Stimulated activated CD8-positive, alpha-beta memory T cell treated with anti-CD3 and anti-CD28 coated beads, Interleukin-7, amount 100 ng/mL, for 4 hours (primary cell): ENCODE measurements at places on chromosomes 6 and 20.

- no peak for DNase-seq
These were observed 44.7 kb downstream of the MYH7B start for GRCh38 chr20:35000311-35000921.

DNA sequence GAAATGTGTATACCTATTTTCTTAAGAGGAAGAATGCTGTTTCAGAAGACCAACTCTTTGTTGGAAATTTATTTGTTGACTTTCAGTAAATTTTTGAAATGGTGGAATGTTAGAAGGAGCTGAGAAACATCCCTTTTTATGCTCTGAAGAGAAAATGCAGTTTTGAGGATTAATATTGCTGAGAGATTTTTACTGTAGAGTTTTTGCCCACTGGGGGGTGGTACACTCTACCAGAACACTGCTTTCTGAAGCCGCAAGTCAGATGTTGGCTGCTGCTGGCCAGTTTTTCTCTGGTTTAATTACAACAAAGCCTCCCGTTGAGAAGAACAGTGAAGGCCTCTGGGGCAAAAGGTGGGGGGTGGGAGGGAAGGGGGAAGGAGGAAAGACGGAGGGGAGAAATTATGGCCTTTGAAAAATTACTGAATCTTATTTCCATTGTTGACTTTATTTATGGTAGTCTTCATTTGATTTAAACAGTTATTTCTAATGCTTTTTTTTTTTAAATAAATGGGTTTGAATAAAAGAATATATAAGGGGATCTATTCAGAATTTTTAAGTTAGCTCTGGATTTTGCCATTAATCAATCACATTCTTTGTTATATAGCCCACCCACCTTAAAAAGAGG, 3.0 kb downstream of the FLRT3 start:
- DNase-seq: no peak

- DNase-seq: no peak
These were observed 108.0 kb upstream of the FAM184A start for GRCh38 chr6:119186490-119186889.

DNA sequence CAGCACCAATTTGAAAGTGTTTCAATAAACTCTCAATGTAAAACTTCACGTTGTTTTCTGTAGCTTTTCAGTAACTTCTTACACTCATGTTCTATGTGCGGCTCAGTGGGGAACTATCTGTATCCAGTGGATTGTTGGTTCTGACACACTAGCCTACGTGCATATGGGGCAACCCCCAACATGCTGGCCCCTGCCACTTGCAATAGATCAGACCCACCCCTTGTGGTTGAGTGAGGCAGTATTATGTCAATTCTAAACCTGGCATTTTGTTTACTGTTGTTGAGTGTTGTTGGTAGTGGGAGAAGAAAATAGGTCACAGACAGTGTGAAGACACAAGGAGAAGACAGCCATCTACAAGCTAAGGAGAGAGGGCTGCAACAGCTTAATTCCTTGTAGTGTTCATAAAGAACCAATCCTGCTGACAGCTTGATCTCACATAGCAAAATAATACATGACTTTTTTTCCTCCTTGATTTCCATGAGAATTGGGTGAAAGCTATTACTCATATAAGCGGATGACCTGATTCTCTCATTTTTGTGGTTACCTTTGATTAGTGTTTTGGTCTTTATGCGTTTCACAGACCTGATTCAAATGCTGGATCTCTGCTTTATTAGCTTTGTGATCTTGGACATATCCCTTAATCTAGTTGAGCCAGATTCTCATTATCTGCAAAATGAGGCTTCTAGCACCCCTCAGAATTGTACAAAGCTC, 320.4 kb downstream of the LAMA2 start:
- DNase-seq: no peak

- DNase-seq: no peak
These were observed 42.3 kb upstream of the OCSTAMP start for GRCh38 chr20:46592580-46593362.

DNA sequence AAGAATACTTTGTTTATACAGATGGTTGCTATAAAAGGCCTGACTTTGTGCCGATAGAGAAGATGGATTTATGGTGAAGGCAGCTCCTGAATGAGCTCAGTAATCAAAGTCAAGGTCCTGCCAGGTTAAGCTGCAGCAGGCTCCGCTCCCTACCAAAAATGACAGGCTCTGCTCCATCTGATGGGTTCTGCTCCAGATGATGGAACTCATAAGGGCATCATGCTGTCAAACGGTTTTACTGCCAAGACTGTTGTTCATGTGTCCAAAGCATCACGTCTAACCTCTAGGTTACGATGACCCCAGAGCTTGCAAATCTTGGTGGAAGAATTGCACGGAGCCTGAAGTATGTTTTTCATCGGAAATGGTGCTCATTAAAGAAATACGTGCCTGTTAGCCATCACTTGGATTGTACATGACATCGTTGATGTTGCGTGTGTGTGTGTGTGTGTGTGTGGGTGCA, 19.2 kb upstream of the PTGIS start:
- no peak for DNase-seq

- DNase-seq: no peak
These were observed 29.0 kb downstream of the JARID2 start for GRCh38 chr6:15274692-15275387.

- no peak for DNase-seq
These were observed 35.6 kb downstream of the GSS start for GRCh38 chr20:34920055-34920454.

- no peak for DNase-seq
These were observed 139.4 kb upstream of the GLP1R start for GRCh38 chr6:38909015-38909730.

- no peak for DNase-seq
These were observed 37.9 kb upstream of the HDDC2 start for GRCh38 chr6:125339653-125340052.
